Cortex of kidney (tissue), 1 donor: ENCODE measurements at places on chromosomes 5 and 9.

- DNase-seq, result no peak
Observed at GRCh38 chr9:109599131-109599530, 101.0 kb upstream of the PTPN3 start.

DNA sequence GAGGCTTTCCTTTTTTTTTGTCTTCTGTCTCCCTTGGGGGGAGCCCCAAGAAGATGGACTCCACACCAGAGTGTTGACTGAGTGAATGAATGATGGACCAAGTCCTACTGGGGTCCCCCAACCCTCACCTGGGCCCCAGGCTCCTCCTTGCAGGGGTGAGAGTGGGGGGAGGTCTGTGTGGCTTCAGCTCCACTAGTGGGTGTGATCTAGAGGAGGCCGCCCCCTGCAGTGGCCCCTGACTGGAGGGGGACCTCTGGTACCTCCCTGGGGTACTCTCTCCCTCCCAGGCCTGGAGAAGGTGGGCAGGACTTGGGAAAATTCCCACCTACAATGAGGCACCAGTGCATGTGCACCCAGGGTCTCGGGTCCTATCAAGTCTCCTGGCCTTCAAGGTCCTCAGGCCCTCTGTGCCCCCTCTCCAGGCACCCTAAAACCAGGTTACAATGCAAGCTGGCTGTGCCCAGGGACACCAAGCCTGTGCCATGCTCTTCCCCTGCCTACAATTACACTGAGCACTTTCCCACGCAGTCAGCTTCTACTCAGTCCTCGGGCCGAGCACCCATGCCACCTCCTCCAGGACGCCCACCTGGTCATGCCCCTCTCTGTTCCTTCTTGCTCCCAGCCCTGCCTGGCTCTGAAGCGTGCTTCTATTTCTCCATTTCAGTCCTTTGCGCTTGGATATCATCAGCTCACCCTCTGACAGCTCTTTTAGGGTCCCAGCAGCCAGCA, 117.2 kb upstream of the PHYKPL start:
- DNase-seq, result no peak

GRCh38 chr5:149838881-149839739, 105.5 kb downstream of the PDE6A start:
- DNase-seq, result no peak

GRCh38 chr5:166236327-166236726, 2055.1 kb upstream of the WWC1 start:
- DNase-seq, result no peak

GRCh38 chr9:27203783-27204182, 93.2 kb downstream of the EQTN start:
- no peak for DNase-seq

DNA sequence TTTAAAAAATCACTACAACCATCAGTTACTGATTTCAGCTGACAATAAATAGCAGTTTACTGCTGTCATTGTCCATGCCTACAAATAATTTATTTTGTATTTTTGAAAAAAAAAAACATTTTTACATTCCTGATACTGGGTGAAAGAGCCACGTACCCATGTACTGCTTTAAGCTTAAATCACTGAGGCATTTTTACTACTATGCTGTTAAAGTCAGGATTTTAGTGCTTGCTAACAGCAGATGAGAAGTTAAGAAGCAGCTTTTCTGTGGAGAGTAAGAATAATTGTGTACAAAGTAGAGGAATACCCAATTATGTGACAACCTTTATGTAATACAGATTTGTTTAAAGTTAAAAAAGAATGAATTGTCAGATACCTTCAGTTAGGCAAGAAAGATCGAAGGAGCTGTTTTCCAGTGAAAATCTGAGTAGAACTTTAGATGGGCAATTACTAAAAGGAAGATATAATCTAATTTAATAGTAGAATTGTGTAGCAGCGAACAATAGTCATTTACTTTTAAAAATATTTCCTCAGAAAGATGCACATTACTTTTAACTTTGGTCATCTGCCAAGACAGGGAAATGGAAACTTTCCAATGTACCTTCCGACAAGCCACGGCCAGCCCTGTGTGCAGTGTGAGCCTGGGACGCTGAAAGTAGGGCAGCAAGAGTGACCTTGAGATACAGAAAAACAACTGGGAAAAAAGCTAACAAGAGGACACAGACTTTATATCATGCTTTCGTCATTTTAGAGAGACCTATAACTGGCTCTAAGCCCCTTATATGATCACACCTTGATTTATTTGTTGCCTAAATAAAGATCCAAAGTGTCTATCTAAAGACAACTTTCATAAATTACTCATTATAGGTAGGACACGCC, 39.9 kb downstream of the RHOBTB3 start:
- no peak for DNase-seq

DNA sequence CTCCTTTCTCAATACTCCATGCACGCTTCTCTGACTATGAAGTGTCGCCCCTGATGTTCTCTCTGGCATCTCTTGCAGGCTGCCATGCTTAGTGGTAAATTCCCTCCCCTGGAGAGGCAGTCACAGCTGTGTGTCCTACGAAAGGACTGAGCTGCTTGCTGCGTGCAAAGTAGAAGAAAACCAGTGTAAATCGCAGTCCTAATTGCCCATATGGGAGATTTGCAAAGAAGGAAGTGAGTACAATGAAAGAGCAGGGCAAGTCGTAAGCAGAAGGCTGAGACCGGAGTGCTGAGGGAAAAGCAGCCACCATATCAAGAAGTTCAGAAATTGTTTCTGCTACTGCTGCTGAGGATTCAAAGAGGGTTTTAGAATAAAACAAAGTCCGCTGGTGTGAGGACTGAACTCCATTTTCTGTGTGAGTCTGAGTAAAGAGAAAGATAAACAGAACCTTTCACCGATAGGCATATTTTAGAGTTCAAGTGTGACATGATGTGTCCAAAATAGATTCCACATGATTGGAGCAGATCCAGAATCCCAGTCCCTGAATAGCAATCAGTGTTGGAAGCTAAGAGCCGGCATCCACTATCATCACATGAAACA, 507.8 kb upstream of the MPDZ start:
- no peak for DNase-seq

DNA sequence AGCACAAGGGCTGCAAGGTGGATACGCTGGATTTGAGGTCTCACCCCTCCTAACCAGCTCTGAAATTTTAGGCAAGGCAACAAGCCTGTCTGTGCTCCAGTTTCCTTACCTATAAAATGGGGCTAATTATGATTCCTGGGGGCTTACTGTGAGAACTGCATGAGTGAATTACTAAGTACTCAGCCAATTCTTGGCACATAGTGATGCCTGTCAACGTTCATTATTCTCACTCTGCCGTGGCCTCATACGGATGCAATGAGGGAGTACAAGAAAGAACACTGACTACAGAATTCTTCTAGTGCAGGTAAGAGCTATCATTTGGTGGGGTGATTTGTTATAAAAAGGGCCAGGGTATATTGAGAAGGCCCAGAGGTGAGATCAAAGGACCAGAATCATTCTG, 16.7 kb downstream of the TNFSF8 start:
- no peak for DNase-seq

DNA sequence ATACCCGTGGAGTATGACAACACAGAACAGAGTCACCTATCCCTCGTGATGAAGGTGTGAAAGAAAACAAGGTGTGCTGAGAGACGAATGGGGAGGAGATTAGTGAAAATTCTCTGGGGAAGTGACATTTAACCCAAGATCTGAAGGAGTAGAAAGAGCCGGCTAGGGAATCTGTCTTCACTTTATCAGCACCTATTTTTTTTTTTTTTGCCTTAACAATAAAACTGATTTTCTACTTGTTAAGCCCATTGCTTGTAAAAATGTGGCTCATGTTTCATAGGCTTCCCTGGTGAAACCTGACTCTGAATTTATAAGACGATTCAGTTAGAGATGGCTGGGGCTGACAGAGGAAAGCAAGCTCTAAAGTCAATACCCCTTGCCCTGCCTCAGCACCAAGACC, 322.6 kb upstream of the MSX2 start:
- DNase-seq, result no peak

DNA sequence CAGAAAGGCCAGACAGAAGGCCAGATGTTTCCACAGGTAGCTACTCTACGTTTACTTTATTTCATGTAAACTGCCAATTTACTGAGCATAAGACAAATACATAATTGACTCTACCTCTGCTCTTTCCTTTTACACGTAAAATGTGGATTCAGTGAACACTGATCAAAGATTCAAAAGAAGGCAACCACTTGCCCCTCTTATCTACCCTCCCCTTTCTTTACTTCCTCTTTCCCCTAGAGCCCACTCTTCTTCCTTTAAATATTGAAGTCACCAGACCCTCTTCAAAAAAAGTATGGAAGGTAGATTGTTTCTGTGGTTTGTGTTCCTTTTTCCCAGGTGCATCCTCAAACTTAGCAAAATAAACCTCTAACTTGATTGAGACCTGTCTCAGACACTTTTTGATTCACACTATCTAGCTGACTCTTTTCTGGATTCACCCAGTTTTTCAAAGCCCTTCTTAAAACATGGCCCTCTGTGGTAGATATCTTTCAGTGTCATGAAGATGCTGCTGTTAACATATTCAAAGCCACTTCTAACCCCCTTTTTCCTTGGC, 6.7 kb downstream of the FAM114A2 start:
- no peak for DNase-seq

- no peak for DNase-seq
Observed at GRCh38 chr5:127805448-127805847, 102.3 kb downstream of the CCDC192 start.

DNA sequence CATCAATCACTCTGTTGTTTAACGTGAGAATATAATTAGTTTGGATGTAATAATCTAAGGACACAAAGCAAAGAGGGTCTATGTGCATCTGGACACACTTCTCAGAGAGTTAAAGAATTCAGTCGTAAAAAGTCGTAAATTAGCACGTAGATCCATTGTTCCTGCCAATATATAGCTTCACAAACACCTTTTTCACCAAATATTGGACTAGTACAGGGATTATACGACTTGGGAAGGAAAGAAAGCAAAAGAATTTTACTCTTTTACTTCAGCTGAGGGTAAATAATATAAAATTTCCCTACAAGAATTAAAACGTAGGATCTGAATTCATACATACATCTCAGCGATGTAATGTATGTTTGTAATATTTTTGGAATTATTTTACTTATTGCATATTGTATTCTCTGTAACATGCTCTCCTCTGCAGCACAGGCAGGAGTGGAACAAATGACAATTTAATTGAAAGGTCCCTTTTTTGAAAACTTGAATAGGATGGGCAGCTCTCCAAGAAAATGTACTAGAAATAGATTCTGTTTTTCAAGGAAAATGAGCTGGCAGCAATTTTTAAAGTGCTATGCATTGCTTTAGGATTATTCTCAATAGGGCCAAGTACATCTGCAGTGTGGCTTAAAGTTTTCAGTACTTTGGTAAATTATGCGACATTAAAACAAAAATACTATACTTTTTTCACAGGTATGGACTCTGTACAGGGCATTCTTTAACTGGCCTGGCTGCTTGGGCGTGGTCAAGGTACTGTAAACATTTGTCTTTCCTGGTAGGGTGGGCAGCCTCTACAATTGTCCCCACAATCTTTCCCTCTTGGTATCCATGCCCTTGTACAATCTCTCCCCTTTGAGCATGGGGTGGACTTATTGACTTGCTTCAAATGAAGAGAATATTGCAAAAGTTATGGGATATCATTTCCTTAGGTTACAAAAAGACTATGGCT, 39.7 kb upstream of the HSD17B4 start:
- no peak for DNase-seq

- no peak for DNase-seq
Observed at GRCh38 chr5:160378330-160378729, 7.9 kb upstream of the C1QTNF2 start.

- no peak for DNase-seq
Observed at GRCh38 chr5:111135363-111135762, 43.2 kb downstream of the WDR36 start.

DNA sequence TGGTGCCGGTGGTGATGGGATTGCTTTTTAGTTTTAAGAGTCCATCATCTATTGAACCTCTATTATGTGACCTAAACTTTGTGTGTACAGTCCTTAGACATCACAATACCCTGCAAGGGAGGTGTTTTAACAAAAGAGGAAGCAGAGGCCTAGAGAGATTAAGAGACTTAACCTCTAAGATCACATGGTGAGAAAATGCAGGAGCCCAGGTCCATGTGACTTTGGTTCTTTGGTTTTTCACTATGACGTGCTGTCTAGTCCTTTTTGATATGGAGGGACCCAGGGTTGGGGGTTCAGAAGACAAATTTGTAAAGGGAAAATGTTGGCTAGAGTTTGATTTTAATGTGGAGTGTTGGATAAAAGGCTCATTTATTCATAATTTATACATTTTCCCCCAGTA, 34.1 kb upstream of the TRMT10B start:
- DNase-seq, result no peak

DNA sequence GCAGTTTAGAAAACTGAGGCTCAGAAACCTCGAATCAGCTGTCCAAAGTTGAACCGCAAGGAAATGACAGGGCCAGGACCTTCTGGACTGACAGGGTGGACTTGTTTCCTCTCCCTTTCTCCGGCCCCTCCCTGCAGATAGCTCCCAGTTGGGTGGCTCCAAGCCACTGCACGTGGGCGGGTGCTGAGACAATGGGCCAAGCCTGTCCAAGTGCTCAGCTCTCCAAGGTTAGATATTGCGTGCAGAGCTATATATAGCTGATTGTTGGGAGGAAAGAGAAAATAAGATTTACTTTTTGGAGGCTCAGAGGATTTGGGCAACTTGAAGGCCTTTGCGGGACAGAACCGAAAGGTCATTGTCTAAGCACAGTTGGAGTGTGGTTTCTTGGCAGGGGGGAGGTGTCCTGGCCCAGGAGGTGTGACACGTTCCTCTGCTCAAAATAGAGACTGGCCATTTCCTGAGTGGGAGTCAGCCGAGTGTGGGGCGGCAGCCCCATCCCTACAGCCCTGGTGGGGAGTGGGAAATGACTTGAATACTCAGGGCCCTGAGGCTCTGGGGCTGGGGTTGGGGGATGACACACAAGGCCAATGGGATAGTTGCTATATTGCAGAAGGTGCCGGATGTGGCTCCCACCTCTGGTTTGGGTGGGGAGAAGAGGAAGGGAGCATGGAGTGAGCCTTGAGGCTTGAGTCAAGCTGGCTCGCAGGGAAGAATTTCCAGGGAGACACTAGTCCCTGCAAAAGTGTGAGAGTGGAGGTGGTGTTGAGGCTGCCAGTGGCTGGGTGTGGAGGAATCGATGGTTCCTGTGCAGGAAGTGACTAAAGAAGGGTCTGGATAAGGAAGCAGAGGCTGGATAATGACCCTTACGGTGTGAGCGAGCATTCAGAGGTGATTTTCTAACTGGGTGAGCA, 44.4 kb upstream of the SMAD5 start:
- no peak for DNase-seq
